ENCODE measurements at places on chromosomes 4 and X.

DNA sequence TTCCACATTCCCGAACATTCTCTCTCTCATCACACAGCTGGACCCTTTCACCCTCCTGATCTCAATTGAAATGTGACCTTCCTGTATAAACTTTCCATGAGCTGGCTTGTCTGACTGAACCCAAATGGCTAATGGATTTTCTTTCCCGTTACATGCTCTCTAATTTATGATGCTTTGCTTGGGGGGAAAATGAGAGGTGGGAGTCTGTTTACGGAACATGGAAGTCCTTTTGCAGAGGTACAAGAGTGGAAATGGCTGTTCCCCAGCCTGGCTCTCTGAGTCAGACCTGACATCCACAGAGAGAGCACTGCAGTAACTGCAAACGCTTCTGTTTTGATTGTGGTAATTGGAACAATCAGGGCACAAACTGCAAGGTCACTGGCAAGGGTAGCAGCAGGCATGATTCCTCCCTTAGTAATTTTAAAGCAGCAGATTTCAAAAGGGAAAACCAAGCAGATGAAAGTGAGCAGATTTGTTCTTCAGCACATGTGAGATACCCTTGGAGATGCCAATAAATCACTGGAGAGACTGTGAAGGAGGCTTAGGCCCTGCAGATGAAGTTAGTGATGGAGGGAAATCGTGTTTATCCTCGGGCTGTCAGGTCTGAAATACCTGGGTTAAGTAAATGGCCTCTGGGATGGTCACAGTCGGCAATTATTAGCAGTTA lies 83.9 kb downstream of the SNCA start:
- DNase-seq = no peak

DNA sequence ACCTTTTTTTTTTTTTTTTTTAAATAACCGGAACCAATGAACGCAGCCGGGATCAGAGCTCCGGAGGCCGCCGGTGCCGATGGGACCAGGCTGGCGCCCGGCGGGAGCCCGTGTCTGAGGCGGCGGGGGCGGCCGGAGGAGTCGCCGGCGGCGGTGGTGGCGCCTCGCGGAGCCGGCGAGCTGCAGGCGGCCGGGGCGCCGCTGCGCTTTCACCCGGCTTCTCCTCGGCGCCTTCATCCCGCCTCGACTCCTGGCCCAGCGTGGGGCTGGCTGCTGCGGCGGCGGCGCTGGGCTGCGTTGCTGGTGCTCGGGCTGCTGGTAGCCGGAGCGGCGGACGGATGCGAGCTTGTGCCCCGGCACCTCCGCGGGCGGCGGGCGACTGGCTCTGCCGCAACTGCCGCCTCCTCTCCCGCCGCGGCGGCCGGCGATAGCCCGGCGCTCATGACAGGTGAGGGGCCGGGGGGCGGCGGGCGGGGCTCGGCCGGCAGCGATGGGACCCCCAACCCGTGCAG lies 337 bp downstream of the STIM2 start:
- DNase-seq = no peak

DNA sequence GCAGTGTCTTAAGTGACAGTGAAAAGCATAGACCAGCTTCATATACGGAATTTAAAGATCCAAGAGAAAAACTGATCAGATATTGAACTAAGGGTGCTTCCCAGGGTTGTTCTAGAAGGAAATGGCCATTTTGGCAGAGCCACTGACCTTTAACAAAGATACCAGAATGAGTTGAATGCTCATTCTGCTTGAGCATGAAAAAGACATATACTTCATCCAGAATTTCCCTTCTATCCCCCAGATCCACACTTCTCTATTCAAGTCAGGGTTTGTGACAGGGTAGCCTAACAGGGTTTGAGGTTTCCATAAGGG lies 45.6 kb upstream of the FAM9C start:
- DNase-seq = no peak

- no peak for DNase-seq
Observed at GRCh38 chr4:8410641-8411271, 29.8 kb downstream of the ACOX3 start.

DNA sequence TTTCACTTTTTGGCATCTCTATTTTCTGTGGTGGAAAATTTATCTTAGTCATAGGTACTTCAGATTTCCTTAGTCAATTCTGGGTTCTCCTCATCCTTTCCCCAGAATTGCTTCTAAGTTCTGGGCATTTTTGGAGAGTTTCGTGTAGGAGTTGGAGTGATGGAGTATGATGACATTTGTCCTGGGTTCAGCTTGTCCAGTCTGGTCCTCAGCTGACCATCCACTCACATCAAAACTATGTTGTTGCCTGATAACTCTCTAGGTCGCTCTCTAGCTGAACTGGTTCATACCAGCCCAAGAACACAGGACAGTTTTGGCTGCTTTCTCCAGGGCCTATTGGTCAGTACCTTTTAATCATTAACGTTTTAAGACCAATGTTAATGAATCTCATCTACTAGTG lies 13.2 kb downstream of the PTTG2 start:
- DNase-seq = no peak

DNA sequence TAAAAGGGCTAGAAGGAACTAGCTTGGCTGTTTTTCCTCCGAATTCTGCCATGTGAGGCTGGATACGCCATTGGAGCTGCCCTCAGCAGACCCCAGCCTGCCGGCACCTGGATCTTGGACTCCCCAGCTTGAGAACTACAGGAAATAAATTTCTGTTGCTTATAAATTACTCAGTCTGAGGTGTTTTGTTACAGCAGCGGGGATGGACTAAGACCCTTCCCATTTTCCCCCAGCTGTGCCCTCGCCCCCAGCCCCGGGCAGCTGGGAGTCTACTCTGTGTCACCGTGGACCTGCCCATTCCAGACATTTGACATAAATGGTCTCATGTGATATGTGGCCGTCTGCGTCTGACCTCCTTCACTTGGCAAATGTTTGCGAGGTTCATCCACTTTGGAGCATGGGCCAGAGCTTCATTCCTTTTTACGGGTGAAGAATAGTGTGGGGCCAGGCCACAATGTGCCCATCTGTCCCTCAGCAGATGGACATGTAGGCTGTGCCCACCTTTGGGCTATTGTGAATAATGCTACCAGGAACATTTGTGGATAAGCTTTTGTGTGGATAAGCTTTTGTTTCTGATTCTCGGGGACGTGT lies 30.7 kb upstream of the SPON2 start:
- DNase-seq = no peak

GRCh38 chr4:3510481-3510880 lies 21.7 kb downstream of the LRPAP1 start:
- no peak for DNase-seq

DNA sequence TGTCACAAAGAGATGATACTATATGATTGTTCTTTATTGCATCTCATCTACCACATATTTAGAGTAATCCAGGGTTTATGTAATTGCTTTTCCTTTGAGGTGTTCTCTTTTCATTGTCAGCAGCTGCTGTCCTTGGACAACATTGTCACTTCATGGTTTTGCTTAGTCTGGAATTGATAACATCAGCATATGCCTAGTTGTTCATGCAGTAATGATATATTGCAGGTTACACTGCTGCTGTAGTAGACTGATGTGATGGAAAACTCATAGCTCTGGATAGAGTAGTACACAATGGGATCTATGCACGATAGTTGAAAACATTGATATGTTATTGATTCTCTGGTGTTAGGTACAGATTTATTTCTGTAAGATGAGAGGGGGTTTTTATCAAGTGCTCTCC lies 13.7 kb downstream of the NEIL3 start:
- no peak for DNase-seq

DNA sequence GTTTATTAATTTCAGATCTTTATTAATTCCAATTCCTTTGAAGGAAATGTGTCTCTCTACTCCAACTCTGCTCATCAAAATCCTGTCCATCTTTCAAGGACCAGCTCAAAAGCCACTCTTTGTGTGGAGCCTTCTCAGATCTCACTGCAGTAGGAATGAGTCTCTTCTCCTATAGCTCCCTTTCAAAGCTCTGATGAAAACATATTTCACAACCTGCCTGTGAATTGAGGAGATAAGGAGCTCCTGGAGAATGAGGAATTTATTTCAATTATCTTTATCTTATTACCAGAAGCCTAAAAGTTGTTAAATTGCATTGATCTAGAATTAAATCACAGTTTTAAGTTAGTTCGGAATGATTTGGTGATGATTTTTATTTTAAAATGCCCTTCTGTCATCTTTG lies 92.6 kb upstream of the TRPC3 start:
- DNase-seq = no peak

DNA sequence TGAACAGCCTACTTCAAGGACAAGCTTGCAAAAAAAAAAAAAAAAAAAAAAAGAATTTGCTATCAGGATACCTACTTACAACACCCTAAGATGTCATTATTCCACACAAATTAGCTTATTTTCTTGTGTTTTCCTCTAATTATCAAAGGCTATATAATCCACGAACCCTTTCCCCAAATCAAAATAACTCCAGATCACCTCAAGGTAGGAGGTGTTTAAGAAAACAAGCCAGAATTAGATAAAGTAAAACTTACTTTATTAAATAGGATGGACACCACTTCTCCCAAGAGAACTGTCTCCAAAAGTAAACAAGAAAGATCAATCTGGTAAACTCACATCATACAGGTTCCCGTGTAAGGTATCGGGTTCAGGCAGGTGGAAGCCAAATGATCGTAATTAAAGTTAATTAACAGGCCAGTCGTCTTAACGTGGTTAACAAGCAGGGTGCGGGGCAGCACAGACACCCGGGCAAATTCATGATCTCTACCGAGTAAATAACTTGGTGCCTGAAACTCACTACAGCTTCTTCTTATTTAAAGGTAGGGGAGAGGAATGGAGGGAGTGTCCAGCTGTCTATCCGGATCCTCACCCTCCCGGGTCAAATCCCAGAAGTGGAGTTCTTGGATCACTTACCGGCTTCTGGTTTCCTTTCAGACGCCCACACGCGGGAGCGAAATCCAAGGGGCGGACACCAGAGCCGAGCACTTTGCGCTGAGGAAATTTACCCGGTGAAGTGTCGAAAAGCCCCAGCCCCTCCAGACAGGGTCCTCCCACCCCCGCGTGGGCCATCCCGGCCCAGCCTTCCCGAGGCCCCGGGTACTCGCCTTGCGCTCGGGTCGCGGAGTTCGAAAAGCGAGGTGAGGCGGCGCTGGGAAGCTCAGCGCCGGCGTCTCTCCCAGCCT lies 708 bp downstream of the ARAP2 start:
- DNase-seq = peak; percentile 37

GRCh38 chr4:41256131-41256739 lies 493 bp upstream of the UCHL1 start:
- no peak for DNase-seq

- DNase-seq = no peak
Observed at GRCh38 chrX:11426712-11427452, 133.7 kb downstream of the AMELX start.
